SJCRH30 (cell line): ENCODE measurements at places on chromosomes 4 and X.

- no peaks in the 10 kb centered on the region for H3K27me3 ChIP-seq
- H3K4me1 ChIP-seq: peaks cover 26% of the 10 kb centered on the region
- DNase-seq: peak; percentile 69
- H3K4me3 ChIP-seq: peak overlapping the region; percentile 53
- no peaks in the 10 kb centered on the region for H3K36me3 ChIP-seq
Observed at GRCh38 chr4:151676301-151676700, 84.5 kb downstream of the GATB start.

DNA sequence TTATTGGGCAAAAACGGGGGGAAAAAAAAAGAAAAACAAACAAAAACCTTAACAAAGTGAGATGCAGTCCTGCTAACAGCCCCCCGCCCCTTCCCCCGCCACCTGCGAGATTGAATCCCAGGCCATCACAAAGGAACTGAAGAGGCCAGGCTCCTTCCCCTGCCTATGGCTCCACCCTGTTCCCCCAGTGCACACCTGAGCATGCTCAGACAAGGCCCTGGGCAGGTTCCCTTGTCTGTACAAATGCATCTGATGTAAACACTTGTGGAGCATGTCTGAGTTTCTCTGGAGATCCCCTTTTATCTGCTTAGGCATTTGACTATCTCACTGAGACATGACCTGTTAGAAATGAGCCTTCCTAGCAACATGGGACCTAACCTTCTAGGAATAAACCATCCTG is 983.7 kb upstream of the PABPC4L start:
- H3K27me3 ChIP-seq: no peaks in the 10 kb centered on the region
- no peaks in the 10 kb centered on the region for H3K4me1 ChIP-seq
- DNase-seq: no peak
- no peak overlapping the region for H3K27ac ChIP-seq
- H3K36me3 ChIP-seq: no peaks in the 10 kb centered on the region
- H3K4me3 ChIP-seq: no peak overlapping the region

- DNase-seq: no peak
- no peaks in the 10 kb centered on the region for H3K4me1 ChIP-seq
- H3K4me3 ChIP-seq: no peak overlapping the region
- H3K27ac ChIP-seq: no peak overlapping the region
- H3K36me3 ChIP-seq: peaks cover 16% of the 10 kb centered on the region
Observed at GRCh38 chr4:108029016-108029720, 39.5 kb downstream of the HADH start.

DNA sequence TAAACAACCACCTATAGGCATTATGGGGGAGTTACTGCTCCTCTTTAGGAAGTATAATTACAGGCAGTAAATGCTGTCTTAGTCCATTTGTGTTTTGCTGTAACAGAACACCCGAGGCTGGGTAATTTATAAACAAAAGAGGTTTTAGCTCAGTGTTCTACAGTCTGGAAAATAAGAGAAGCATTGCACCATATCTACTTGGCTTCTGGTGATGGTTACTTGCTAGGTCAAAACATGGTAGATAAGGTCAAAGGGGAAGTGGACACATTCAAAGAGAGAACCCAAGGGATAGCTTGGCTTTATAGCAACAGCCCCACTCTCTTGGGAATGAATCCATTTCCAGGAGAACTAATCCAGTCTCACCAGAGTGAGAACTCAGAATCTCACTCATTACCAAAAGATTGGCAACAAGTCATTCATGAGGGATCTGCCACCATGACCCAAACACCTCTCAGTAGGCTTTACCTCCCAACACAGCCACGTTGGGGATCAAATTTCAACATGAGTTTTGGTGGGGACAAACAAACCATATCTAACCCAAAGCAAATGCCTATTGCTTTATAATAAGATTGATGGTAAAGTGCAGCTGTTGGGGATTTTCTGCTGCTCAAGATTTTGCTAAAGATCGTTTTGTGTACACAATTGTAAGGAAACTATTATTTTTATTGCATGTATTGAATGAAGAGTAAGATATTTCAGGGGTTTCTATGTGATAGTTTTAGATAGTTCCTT is 32.6 kb downstream of the STAG2 start:
- H3K27me3 ChIP-seq: no peaks in the 10 kb centered on the region
- peak overlapping the region; percentile 89 for H3K27ac ChIP-seq
- DNase-seq: peak; percentile 73
- H3K4me3 ChIP-seq: no peak overlapping the region
- H3K4me1 ChIP-seq: peaks cover 27% of the 10 kb centered on the region

DNA sequence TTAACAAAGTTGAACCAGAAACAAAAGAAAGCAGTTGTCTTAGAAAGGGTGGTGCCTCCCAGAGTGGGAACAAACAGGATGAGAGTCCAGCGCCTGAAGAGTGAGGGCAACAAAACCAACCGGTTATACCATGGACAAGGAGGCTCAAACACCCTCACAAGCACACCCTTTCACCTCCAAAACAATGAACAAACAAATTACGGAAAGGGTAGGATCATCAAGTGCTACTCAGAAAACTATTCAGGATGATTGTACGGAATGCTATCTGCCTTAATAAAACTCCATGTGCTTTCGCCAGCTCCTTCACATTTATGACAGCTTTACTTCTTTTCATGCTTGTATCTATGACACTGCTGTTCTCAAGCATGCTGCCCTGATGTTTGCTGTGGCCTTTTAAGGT is 26.8 kb downstream of the SLC39A8 start:
- H3K4me1 ChIP-seq: peaks cover 13% of the 10 kb centered on the region
- no peak overlapping the region for H3K27ac ChIP-seq
- H3K36me3 ChIP-seq: no peaks in the 10 kb centered on the region
- no peaks in the 10 kb centered on the region for H3K27me3 ChIP-seq
- no peak for DNase-seq
